Stimulated activated CD4-positive, alpha-beta T cell treated with anti-CD3 and anti-CD28 coated beads, Interleukin-12 subunit alpha, Interleukin-12 subunit beta, amount 100 ng/mL, for 4 hours (primary cell): ENCODE measurements at places on chromosomes 3 and 15.

- DNase-seq, result no peak
Measured at GRCh38 chr3:127043041-127043641, 60.2 kb downstream of the PLXNA1 start.

DNA sequence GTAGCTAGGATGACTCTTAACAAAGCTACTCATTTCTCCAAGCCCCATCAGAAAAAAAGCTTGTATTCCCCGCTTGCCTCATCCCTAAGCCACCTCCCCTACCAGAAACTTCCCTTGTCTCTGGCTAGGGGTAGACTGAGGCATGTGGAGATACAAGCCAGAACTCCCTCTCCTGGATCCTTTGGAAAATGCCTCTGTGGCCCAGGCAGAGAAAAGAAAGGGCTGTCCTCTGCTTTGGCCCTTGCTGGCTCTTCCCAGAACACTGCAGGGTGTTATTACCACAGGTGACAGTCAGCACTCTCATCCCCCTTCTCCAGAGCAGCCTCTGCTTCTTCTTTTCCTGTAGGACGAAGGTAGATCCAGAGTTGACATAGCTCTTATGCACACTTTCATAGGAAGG, 15.2 kb downstream of the RMDN3 start:
- DNase-seq, result no peak

- DNase-seq, result no peak
Measured at GRCh38 chr3:174986685-174987084, 127.6 kb downstream of the NAALADL2 start.

DNA sequence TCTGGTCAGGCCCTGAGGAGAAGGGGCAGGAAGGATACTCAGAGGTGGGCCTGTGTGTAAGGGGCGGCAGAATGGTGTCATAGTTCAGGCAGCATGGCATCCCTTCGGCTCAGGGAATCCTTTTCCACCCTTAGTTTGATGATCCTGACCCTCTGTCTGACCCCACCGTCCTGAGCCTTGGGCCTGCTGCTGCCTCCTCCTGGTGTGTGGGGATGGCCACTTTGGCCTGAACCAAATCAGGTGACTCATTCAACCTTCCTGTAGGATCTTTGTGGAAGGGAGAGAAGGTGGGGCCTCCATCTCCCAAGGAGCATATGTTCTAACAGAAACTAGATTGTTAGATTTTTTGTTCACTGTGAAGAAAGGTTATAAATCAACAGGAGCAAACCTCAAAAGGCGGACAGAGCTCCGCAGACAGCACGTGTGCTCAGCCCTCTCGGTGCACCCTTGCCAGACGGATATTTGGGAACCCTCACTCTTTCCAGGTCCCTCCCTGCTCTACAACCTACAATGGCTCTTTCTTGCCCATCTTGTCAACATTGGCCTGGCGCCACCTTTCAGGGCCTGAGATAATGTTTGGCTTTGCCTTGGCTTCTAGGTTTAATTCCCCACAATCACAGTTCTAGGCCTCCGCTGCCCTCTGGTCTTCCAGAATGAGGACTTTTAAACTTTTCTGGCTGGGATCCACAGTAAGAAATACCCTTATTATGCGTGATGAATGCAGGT, 21.7 kb downstream of the THSD4 start:
- no peak for DNase-seq

DNA sequence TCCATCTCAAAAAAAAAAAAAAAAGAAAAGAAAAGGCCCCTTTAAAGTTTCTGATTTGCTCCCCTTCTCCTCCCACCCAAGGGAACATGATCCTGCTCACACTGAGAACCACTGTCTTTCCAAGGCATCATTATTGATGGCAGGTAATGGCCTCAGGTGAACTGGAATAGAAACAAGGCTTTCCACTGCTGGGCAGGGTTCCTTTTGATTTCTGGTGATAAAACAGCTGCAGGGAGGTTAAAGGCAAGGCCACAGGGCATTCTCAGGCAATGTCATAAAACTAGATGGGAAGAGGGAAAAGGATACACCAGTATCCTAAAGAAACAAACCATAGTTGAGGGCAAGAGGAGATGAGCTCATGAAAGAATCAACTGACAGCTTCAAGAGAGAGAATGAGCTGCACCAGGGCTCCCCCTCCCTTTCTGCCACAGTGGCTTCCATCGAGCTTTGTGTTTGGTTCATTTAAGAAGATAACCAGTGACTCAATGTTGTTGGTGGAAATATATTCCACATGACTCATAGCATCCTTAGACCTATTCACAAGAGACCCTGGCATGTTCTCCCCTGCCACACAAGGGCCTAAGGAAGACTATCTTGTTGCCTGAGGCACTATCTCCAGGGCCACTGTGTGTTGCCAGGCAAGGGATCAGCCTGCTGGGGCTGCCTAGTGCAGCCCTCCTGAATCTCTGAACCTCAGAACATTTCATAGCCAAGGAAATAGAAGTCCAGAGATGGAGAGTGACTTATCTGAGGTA, 86.4 kb downstream of the WDR76 start:
- DNase-seq, result no peak

GRCh38 chr3:181692311-181693145, 19.2 kb upstream of the SOX2 start:
- DNase-seq, result no peak

GRCh38 chr3:49903451-49904424, at the start of gene MST1R:
MST1R (minus strand) TSS chr3:49903873; CDS start chr3:49903609, 264 bp downstream.
- peak; percentile 81 for DNase-seq

DNA sequence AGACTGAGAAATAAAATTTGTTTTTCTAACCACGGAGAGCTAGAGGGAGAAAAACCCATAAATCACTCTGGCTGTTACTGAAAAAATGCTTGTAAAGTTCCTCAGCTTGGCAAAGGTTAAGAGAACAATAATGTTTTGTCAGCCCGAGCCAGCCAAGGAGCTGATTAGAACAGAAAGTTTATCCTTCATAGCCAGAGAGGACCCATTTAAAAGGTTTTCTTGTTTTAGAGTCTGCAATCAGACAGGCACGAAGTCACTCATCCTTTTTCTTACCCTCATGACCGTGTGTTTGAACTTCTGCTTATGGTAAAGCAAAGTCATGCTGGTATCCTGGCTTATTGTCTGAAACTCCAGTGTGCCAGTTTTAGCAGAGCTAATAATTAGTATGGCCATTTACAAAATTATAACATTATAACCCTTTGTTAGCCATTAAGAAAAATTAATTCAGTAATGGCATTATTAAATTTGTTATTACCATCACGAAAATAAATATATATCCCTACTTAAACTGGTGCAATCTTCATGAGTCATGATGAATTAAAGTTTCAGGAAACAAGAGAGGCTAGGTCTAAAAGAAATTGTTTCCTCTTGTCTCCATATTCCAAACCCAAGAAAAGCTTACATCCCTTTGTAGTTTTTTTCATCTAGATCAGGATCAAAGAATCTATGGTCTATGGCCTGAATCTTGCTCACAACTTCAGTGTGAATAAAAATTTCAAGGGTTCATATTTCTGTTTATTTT, 13.5 kb upstream of the STXBP5L start:
- DNase-seq, result no peak

DNA sequence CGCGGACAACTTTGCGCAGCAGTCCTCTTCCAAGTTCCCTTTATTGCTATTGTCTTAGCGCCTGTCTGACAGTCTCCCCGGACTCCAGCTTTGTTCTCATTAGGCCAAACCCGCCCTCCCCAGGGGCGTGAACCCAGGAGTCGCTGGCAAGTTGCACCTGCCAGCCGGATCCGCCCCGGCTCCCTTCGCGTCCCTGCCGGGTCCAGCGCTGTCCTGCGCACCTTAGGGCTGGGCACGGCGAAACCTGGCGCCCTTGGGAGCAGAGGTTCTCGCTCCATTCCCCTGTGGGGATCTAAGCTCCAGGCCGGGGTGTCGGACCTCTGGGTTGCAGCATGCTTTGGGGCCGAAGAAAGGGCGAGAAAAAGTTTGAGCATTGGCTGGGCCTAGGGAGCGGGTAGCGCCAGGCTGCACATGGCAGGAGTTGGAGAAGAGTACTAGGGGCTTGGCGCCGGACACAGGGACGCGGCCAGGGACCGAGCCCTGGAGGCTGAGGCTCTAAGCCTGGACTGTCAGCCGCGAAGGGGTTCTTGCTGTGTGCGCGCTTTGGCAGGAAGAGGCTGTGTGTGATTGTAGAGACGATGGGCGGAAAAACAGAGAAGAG, 335.1 kb upstream of the THRB start:
- no peak for DNase-seq

- DNase-seq, result no peak
Measured at GRCh38 chr3:148062590-148062989, 635.1 kb upstream of the AGTR1 start.

DNA sequence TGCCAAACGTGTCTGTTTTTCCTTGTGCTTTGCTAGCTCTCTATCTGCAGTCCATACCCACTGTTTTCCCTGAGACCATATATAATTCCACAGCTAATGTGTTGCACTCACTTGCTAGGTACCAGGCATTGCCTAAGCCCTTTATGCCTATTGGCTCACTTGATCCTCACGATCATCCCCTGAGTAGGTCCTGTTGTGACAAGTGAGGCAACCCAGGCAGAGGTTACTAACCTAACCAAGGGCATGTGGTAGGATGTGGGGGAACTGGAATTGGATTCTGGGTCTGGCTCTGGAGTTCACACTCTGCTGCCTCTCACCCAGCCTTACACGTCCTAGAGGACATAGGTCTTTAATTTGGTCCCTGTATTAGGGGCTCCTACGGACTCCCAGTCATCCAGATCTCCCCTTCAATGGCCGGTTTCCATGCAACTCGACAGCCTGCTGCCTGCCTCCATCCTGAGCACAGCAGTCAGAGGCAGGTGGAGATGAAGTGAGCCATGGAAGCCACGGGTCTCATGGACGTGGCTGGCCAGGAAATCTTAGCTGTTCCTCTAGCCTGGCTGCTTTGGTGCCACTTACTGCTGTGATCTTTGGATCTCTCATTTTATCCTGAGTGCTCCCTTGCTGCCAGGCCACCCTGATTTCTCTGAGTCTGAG, 38.9 kb upstream of the MYZAP start:
- DNase-seq, result no peak

- no peak for DNase-seq
Measured at GRCh38 chr3:53489787-53490458, 4.5 kb upstream of the CACNA1D start.

DNA sequence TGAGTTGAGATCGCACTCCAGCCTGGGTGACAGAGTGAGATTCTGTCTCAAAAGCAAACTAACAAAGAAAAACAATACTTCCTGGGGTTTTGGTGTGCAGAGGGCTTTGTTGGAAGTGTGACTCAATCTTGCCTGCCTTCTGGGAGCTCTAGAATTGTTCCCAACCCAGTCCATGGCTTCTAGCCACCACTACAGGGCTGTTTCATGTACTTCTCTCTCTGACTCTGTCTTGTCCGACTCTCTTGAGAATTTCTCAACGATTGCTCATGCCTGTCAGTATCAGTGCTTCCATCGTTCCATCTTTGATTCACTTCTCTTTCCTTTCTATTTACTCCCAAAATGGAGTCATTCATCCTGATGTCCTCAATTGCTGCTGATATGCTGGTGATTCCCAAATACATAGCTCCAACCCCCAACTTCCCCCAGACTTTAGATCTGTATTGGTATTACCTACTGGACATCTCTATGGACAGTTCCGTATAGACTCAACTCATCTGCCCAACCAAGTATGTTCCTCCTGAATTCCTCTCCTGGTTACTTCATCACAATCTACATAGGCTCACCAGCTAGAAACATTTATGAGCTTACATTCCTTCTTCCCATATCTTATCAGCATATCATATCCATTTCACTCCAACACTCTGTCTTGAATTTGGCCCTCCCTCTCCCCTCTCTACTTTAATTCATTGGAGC, 1.8 kb upstream of the AP2M1 start:
- no peak for DNase-seq

GRCh38 chr15:88476635-88477060, 9.1 kb downstream of the MRPS11 start:
- DNase-seq, result no peak

DNA sequence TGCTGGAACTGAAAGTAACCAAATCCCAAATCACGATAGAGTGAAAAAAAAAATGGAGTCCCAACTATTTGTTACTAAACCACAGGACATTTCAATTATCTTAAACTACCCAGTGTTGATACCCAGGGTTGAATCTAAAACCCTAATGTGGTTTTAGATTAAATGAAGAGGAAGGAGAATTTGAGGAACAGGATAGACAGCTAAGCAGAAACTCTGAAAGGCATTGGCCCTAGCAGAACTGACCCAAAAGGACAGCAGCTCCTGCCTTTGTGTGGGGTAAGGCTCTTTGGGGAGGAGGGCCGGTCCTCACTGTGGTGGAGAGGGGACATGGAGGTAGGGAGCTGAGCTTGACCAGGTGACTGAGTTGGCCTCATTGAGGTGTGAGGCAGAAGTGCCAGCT, 30.7 kb upstream of the SNRK start:
- no peak for DNase-seq

GRCh38 chr3:125128861-125129501, 73.2 kb upstream of the HEG1 start:
- no peak for DNase-seq

GRCh38 chr3:57128826-57129667, 36.1 kb downstream of the IL17RD start:
- DNase-seq, result no peak

GRCh38 chr3:78848392-78849288, 919.2 kb downstream of the ROBO1 start:
- no peak for DNase-seq

DNA sequence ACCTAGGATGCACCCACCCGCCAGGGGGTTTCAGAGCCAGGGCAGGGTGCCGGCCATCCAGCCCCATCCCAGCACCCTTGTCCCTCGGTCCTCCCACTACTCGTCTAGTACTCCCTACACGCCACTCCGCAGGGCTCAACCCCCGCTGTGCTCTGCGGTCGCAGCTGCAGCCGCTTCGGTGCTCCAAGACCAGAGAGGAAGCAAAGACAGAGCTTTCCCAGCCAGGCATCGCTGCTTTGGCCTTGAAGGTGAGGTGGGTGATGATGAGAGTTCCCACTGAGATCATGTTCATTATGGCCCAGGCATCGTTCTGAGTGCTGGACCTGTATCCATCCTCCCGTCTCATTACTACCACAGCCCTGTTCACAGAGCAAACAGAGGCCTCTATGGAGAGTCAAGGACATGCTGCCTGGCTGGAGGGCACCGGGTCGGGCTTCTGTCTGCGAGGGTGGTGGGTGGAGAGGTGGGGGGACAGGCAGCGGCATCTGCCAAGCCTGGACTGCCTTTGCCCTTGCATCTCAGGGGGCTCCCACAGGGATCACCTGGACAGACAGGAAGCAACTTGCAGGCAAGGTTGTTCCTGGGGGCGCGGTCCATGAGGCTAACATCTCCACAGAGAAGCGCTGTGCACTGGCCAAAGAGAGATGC, 66.9 kb downstream of the KLF13 start:
- no peak for DNase-seq

GRCh38 chr3:6062261-6063187, 798.4 kb upstream of the GRM7 start:
- DNase-seq, result no peak

DNA sequence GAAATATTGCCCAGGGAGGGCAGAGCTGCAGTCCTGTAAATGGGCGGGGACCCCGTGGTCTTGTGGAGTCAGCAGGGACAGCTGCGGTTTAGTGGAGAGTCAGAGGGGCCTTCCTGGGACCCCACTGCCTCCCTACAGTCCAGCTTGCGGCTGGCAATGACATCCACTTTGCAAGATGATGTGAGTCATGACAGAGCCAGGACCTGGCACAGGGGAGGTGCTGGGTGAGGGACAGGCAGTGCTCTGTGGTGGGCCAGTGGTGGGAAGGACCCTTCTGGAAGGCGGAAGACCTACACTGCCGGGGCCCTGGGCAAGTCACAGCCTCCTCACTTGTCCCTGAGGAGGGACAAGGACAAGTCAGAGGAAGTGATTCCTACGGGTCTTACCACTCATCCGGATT, 17.8 kb downstream of the APBA2 start:
- no peak for DNase-seq

- no peak for DNase-seq
Measured at GRCh38 chr3:120418866-120419490, 31.8 kb downstream of the FSTL1 start.
